SK-N-SH treated with all-trans-retinoic acid at 6 μM for 48 hours (cell line): ENCODE measurements at places on chromosomes 1 and 21.

- ATAC-seq, result peak; percentile 53
Measured at GRCh38 chr1:168343566-168343965, 62.9 kb downstream of the TBX19 start.

GRCh38 chr1:243939167-243939848, 89.3 kb upstream of the AKT3 start:
- ATAC-seq, result peak; percentile 64; the same call in 2 of the 3 replicates

GRCh38 chr1:6185635-6186382, 5.7 kb upstream of the CHD5 start:
- ATAC-seq, result 0 out of 3 replicates have a peak, but pooled peaks have one; percentile 23

- no peak for ATAC-seq
Measured at GRCh38 chr21:42157606-42158310, 61.2 kb upstream of the ABCG1 start.

GRCh38 chr1:16158025-16158424, 2.2 kb upstream of the EPHA2 start:
- ATAC-seq, result no peak

DNA sequence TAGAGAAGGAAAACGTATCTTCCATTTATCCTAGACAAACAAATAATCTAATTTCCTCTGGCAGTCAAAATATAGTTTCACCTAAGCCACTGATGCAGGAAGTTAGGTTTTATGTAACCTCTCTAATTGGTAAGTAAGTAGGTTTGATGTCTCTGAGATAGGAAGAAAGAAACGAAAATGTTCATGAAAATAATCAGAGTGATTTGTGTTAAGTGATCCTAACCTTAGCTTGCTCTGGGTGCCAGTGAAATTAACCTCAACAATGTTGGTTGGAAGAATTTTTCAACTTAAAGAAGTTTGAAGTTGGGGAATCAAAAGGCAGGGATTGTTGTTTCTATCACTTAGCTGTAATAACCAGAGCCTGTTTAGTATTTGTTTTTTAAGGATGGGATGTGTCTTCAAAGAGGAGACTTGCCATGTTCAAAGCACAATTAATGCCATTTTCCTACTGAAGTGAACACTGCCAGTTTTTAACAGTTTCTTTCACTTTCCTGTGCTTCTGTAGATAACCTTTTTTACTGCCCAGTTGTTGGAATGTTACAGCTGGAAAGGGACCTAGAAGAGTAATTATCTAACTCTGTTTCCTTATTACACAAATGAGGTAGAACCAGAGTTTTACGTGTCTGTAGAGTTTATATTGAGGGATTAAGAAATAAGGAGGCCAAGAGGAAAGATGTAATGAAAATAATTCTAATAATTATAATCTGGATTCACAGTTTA, 18.4 kb downstream of the HIPK1 start:
- ATAC-seq, result peak; percentile 33

DNA sequence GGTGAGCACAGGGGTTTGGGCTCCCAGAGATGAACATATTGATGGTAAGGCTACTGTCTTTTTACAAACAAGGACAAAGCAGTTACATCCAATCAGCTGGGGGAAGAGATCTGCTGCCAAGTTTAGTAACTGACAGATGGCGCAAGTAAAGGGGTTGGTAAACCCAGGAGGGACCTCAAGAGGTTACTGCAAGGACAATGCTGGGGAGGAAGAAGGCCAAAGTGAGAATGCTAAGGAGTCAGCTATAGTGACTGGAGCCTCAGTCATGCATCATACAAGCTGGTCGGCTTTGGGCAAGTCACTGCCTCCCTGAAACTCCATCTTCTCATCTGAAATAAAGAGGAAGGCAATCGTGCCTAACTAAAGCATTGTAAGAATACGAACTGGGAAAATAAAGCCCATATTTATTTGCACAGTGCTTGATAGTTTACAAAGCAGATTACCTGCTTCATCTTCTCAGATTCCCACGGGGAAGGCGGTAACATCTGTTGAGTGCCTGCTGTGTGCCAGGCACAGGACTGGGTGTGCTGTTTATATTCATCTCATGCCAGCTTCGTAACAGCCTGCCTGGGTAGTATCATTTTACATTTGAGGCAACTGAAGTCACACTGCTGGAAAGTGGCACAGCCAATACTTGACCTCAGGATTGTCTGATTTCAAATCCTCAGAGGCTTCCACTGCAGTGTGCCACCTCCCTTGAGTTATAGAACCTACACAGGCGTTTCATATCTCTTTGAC, 114.8 kb downstream of the BEND5 start:
- ATAC-seq, result no peak

- no peak for ATAC-seq
Measured at GRCh38 chr1:201294876-201295275, 11.6 kb downstream of the PKP1 start.

GRCh38 chr1:226884116-226884625, 13.8 kb downstream of the PSEN2 start:
- no peak for ATAC-seq

DNA sequence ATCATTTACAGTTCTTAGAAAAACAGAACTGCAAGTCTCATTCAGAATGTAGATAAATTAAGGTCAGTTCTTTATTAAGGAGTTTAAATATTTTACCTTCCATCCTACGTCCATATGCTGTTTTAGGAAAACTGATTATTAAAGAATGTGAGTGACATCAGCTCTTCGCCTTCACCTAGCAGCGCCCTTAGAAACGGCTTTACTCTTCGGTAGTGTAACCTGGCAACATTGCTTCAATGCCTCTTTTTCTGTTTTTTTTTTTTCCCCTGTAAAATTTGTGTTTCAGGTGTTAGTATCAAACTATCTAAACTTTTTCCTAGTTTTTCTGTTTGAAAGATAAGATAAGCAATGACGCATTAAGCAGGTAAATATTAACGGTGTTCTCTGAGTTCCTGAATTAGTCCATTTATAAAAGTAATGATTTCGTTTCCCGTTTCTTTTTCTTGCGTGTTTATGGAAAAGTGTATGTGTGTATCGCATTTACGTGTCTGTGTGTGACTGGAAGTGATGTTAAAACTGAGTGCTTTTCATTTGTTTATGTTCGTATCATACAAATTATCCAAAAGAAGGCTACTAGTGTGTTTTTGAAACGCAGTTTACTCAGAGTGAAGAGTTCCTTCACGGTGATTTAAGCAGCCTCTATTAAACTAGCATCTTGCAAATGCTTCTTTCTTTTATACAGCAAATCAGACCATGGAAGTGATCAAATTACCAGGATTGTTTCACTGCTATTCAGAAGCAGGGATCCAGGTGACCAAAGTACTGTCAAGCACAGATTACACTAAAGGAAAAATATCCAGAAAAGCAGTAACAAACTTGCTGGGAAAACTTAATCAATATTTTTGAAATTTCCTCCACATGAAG, 139.0 kb downstream of the SDCCAG8 start:
- ATAC-seq, result no peak

DNA sequence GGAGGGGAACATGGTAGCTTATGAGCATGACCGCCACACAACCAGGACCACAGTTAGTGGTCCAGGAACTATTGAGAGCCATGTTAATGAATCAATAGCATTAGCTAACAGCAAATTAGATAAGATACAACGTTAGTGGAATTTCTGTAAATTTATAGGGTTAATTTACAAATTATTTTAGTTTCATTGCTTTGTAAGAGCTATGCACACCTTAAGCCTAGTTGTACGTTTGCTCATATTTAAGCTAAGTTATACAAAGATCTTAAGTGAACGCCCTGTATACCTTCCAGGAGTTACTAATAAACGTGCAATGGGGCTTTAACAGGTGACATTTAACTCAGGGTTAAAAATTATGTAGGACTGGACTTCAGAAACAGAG, 749 bp downstream of the EXOSC10 start:
- ATAC-seq, result no peak

DNA sequence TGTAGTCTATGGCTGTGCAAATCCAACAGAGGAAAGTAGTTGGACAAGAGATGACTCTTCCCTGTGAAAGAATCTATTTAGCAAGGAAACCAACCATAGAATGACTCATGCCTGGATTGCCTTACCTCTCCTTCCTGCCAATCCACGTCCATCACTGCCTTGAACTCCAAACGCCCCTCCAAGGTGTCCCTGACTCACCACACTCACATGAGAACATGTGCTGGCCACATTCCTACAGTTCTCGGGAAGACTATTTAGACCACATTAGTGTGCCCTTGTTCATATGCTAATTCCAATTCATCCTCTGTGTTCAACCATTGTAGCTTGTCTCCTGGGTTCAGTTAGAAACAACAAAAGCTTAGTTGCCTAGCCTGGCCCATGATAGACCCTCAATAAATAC, 157.3 kb downstream of the SLC30A10 start:
- peak; percentile 98 for ATAC-seq

- ATAC-seq, result no peak; the same call in 2 of the 3 replicates
Measured at GRCh38 chr1:173853074-173853473, 14.7 kb downstream of the GAS5 start.

GRCh38 chr1:206769304-206769731, 1.3 kb upstream of the IL19 start:
- ATAC-seq, result no peak

- ATAC-seq, result no peak
Measured at GRCh38 chr1:15231714-15232201, 15.3 kb upstream of the FHAD1 start.

DNA sequence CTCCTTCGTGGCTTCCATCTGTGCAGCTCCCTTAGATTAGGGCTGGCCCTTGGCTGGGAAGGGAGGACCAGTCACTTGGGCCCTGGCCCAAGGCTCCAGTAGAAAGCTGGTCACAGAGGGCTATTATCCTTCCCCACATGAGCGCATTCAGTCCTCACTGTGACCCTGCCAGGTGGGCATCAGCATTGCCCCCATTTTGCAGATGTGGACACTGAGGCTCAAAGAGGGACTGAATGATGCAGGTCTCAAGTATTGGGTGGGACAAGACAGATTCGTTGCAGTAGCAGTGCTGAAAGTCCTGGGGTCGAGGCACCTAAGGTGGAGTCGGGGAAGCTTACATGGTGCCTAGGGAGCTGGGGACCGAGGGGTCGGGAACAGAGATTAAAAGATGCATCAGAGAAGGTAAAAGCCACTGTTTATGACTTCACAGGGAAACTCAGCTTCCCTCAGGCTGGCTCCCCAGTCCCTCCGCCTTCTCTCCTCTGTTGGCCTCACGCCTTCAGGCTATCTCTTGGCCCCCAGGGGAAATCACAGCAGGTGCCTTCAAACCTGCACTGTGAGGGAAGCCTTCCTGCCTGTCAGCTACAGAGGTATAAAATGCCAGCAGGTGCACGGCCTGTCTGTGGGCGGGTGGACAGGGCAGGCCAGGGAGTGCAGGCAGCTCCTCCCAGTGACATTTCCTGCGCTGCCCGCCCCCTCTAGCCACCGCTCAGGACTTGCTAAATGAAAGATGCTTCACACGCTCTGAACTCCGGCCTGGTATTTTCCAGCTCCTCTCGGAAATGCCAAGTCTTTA, 178.4 kb downstream of the GRIK3 start:
- ATAC-seq, result no peak

DNA sequence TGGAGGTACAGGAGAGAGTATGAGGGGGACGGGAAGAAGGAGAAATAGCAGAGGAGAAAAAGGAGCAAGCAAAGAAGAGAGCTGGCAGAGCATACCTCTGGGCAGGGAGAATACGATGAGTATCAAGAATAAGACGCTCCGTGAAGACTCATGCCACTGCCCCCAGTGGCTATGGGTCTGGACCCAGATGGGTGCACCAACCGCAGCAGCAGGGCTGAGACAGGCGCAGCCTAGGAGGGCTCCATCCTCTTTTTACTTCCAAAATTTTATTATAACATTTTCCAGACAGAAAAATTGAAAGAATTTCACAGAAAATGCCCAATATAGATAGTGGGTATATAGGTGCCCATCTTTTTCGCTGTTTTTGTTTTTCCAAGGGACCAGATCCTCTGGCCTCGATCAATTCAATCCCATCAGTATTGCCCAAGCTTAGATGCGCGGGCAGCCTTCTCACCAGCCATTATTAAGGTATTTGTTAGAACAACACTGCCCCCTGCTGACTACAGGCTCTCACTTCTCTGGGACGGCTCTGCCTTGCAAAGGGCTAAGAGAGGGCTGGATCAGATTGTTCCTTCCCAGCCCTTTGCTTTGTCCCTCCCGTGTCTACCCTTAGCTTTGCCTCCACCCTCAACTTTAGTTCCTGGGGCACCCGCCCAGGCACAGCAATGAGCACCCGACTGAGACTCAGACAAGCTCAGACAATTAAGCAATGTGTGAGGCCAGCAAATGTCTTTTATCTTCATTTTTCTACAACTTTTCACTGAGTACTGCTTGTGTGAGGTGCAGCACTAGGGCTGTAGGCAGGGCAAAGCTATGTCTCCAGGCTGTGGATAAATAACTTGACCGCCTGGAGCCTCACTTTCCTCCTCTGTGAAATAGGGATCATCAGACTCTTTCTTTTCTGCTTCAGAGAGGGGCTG, 17.5 kb upstream of the CAMK1G start:
- ATAC-seq, result peak; percentile 88

- no peak for ATAC-seq
Measured at GRCh38 chr1:233834609-233835008, 69.9 kb upstream of the SLC35F3 start.

GRCh38 chr1:203581841-203582240, 44.8 kb upstream of the ATP2B4 start:
- ATAC-seq, result no peak

DNA sequence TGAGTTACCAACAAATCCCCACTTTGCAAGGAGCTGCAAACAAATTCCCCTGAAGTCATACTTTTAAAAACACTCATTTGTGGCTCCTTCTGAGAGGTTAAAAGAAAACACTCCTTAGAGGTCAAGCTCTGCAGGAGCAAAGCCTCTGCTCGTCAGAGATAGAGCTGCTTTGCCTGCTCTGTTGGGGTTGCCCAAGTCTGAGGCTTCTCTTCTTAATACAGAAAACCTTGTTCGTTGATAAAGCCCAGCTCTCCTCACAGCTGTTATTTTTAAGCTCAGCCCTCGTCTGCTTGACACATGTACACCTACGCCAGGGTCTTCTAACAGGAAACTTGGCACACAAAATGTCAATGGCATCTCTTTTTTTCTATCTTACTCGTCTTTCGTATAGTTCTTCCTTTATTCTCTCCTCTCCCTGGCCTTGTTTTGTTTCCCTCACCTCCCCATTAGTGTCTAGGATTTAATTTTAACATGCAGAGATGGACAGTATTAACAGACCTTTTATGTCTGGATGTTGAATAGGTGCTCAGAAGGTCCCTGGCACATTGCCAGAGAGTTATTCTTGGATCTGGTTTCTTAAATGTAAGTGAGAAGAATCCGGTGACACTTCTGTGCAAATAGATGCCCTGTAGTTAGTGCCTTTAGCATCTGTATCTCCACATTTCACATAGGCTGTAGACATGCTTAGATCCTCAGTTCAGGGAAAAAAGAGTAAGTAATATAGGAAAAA, 86.0 kb downstream of the LRRC53 start:
- ATAC-seq, result no peak

DNA sequence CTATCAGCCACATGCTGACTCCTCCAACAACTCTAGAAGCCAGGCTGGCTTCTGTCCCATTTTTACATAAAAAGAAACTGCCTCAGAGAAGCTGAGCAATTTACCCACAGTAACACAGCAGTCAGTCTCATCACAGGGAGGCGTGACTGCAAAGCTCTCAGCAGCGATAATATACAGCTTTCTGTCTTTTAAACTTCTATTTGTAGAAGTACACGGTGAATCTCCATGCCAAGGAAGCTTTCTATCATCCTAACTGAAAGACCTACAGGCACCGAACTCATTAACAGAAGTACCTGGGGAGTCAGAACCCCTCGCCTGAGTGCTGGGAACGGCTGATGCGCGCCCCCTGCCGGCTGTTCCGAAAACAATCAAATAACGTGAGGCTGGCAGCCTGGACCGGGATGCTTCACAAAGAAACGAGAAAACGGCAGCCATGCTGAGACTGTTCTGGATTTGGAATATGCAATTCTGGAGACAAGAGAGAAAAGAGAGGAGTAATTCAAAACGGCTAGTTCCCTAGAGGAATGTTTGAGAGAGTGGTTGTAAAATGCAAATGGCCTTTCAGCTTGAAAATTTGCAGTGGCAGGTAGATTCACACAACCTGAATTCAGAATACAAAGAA, 43.5 kb upstream of the RAB4A start:
- peak; percentile 91 for ATAC-seq
